ENCODE measurements at places on chromosomes 7 and 10.

- DNase-seq = no peak
Observed at GRCh38 chr7:106623853-106624252, 37.1 kb downstream of the CCDC71L start.

- no peak for DNase-seq
Observed at GRCh38 chr7:106196460-106197021, 84.4 kb upstream of the SYPL1 start.

DNA sequence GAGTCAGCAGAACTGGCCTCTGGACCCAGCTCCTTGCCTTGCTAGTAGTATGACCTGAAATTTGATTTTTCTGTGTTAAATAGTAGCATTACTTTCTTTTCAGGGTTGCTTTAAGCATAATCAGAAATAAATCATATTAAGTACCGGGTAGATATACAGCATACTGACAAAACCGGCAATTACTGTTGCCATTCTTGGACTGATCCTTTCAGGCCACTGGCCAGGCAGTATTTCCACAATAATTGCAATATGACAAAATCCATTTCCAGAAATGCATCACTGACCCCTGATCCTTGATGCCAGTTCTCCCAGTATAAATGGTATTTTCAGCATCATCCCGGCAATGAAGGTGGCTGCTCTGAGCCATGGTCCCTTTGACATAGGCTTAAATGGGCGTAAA is 6.9 kb downstream of the LRIT1 start:
- DNase-seq = no peak

- no peak for DNase-seq
Observed at GRCh38 chr7:140640727-140641523, at the start of gene DENND2A. DENND2A (minus strand) TSS chr7:140640813; CDS start chr7:140602397, 38,416 bp downstream.

DNA sequence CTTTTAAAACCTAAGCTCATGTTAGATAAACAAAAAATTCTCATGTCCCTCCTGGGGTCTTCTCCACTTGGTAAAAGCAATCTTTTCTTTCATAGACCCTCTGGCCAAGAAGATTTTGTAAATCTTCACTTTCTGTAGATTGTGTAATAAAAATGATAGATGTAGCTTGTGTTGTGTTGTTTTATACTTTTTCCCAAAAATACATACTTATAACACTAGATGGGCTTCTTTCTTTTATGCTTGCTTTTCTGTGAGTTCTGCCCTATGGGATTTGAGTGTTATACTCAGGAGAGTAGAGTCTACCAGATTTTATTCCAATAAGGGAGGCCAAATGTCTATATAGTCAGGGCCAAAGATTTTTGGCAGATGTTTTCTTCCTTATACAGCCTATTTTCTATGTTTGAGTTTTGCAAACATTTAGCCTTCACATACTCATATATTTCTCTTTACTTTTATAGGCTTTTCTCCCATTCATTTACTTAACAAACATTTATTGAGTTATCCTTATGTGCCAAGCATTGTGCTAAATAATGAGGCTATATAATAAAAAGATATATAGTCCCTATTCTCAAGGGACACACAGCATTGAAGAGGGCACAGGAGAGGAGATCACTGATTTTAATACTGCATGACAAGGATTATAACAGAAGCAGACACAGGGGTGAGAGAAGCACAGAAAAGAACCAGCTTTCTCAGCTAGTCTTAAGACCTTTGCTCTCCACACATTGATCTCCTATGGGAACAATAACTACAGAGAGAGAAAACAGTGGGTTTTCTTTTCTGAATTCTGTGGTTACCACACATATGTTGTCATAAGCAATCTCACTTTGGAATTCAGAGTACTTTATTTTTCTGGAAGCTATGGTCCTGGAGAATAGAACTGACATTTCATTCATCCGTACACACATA is 58.0 kb upstream of the PNLIP start:
- DNase-seq = no peak

GRCh38 chr10:31197886-31198285 is 121.1 kb upstream of the ZEB1 start:
- DNase-seq = no peak

DNA sequence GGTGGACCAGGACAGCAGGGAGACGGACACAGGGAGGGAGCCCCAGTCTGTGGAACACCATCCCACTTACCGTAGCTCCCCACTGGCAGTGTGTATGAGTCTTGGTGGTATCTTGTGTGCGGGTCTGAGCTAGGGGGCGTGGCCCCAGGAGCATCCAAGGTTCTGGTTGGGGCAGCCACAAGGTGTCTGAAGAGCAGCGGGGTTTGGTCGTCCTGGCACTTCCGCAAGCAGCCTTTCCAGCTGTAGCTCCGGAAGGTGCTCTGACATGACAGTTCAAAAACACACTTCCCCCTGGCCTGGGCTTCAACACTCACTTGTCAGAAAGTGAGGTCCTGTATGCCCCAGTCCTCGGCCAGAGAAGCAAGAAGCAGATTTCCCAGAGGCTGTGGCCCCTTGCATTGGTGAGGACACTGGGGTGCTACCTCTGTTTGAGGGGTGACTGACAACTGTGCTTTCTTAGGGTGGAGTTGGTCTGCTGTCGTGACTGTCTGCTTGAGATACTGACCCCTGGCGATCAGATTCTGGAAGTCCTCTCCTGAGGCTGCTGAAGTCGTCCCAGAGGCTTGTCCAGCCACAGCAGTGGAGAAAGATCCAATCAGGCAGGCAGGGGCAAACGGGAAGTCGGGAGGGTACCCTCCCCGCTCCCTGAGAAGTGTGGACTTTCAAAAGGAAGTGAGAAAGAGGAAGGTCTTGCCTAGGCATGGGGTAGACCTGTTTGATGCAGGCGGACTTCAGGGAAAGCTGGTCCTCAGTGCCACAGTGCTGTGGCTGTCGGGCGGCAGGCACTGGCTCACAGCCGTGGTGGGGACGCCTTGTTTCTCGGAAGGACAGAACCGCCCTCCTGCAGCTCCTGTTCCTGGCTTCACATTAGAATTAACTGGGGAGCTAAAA is 51.4 kb upstream of the PFKFB3 start:
- peak; percentile 97 for DNase-seq

DNA sequence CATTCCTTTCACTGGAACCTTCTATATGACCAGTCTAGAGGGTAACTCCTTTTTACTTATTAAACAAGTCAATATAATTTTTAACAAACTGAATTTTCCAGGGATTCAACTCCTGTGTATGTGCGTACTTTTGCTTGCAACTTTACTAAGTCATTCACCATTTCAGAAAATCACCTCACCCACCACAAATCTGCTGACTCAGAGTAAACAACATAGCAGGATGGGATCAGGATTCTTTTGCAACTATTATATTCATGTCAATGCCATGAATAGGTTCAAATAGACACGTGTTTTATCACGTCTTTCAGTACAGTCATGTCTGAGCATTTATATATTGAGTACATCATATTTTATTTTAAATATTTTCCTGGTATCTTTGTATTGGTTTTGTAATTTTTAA is 14.5 kb downstream of the CTTNBP2 start:
- DNase-seq = no peak

GRCh38 chr7:155624412-155624811 is 20.0 kb upstream of the RBM33 start:
- no peak for DNase-seq

GRCh38 chr10:68997211-68997610 is 8.6 kb downstream of the KIFBP start:
- DNase-seq = peak; percentile 45

DNA sequence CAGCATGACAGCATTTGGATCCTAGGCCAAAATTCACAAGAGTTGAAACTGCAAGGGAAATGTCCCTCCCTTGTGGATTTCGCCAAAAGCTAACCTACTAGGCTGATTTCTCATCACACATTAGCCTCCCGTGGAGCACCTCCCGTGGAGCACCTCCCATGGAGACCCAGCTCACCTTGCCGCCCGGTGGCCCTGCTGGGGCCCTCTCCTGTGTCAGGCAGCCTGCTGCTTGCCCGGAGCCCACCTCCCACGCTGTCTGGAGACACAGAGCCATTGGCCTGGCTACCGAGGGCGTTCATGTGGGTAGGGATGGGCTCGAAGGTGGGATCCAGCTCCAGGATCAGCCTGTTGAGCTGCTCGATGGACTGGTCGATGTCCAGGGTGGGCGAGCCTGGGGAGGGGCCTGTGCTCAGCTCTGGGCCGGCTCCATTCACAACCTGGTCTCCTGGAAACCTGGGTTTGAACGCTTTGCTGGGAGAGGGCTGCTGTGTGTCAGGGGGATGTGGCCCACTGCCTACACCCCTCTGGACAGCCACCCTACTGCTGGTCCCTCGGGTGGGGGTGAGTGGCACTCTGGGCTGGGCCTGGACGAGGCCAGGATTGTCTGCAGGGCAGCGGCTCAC is 213.6 kb downstream of the TNS3 start:
- no peak for DNase-seq

- no peak for DNase-seq
Observed at GRCh38 chr10:86113501-86113900, 253.1 kb downstream of the GRID1 start.

DNA sequence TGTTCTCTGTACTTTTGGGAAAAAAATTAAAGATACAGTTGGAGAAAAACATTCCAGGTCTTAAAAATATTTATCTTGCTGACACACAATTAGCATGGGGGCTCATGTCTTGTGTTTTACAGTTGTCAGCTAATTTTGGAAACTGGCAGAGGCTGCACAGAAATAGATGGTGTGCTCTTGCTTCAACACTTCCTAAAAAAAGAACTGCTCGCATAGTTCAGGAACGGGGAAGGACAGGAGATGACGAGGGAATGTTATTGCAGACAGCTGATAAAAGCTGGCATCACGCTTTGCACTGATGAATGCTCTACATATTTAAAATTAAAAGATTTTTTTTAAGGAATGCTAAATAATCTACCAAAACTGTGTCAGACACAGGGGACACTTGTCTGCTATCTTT is 103.5 kb upstream of the CELF2 start:
- peak; percentile 56 for DNase-seq

GRCh38 chr10:92238586-92239098 is 52.2 kb downstream of the CPEB3 start:
- DNase-seq = peak; percentile 53

DNA sequence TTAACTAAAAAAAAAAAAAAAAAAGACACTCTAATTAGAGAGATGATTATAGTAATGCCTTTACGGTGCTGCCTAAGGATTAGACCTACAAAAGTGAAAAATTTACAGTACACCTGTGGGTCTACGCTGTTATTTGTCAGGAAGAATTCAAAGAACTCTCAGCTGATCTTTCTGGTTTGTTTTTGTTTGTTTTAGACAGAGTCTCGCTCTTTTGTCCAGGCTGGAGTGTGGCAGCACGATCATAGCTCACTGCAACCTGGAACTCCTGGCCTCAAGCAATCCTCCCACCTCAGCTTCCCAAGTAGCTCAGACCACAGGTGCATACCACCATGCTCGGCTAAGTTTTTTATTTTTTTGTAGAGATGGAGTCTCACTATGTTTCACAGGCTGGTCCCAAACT is 28.3 kb upstream of the FOXK1 start:
- no peak for DNase-seq

DNA sequence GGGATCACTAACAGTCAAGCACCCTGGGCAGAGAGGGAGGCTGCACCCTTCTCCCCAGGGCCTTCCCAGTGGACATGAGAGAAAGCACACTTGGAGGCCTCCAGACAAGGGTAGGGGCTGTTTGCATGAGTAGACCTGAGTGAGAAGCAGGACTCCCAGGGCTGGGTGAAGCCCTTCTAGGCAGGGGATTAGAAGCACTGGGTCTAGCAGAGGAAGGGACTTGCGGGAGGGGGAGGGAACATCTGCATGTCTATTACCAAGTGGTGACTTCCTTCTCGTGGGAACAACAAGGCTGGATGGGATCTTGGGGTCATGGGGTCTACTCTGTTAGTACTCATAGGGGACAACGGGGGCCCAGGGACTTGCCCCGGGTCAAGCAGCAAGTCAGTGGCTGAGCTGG is 67.8 kb downstream of the EMX2 start:
- no peak for DNase-seq

GRCh38 chr10:118870467-118871243 is 115.9 kb upstream of the CACUL1 start:
- peak; percentile 86 for DNase-seq

DNA sequence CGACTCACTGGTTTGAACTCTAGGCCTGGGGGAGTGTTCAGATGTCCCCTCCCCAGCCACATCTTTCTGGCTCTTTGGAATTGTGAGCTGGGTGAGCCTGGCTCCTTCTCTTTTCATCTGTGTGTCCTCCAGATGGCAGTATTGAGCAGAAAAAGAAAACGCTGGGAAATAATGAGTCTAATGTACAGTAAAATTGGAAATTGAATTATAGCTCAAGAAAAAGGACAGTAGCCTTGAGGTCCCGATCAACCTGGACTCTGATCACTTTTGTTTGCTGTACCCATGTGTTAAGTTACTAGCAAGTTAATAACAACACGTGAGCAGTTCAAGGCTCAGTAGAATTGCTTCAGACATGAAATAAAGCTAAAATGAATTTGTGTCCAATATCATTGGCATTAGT is 77.9 kb downstream of the SNX10 start:
- peak; percentile 56 for DNase-seq

DNA sequence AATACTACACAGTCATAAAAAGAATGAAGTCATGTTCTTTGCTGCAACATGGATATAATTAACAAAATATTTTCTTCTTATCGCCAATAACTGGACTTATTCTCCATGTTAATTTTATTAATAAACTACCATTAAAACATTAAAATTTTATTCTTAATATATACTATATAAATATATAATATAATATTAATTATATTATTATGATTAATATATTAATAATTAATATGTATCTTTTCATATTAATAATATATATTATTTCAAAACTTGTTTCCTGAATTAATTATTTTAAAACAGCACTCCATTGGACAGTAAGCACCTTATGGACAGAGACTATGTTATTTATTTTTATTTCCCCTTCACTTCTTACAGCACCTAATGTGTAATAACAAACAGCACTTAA is 182.8 kb downstream of the ARL4A start:
- no peak for DNase-seq

GRCh38 chr10:4426866-4427265 is 399.1 kb upstream of the AKR1E2 start:
- DNase-seq = no peak

DNA sequence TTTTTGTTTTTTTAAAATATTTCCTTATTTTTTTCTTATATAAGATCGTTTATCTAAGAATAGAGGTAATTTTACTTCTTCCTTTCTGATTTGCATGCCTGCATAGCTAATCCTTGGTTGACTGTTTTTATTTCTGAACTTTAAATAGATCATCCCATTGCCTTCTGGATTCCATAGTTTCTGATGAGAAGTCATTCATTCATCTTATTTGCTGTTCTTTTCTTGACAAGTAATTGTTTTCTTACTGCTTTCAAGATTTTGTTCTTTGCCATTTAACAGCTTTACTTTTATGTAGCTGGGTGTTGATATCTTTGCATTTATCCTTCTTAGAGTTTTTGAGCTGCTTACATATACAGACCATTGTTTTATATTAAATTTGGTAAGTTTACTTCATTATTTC is 437.9 kb downstream of the SDK1 start:
- DNase-seq = no peak

- DNase-seq = no peak
Observed at GRCh38 chr7:106284714-106285050, at the start of gene NAMPT. NAMPT (minus strand) TSS chr7:106284983; CDS start chr7:106284884, 99 bp downstream.

- DNase-seq = peak; percentile 84
Observed at GRCh38 chr7:954330-955238, at the start of gene ADAP1. ADAP1 (minus strand) TSS chr7:954680; CDS start chr7:954477, 203 bp downstream.

Measured in suppressor macrophage (primary cell).